Anterior cingulate cortex (tissue), 58 donors: ENCODE measurements at places on chromosomes 3 and 15.

GRCh38 chr3:15654891-15655290, 53.3 kb downstream of the BTD start:
- no peak for DNase-seq

DNA sequence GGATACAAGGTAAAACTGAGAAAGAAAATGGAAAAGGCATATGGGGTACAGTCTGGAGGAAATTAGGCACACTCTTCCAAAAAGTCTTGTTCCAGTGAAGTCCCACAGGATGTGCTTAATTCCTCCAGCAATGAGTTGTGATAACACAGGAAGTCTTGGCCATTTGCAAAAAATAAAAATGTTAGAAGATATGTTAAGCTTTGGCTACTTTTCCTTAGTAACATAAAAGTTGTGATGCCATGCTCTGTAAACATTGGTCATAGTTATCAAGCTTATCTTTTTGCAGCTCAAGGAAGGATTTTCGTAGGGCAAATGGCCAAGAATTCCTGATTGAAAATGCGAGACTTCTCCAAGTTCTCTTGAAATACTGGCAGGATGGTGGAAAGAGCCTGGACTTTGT, 26.4 kb downstream of the LNP1 start:
- DNase-seq = no peak

DNA sequence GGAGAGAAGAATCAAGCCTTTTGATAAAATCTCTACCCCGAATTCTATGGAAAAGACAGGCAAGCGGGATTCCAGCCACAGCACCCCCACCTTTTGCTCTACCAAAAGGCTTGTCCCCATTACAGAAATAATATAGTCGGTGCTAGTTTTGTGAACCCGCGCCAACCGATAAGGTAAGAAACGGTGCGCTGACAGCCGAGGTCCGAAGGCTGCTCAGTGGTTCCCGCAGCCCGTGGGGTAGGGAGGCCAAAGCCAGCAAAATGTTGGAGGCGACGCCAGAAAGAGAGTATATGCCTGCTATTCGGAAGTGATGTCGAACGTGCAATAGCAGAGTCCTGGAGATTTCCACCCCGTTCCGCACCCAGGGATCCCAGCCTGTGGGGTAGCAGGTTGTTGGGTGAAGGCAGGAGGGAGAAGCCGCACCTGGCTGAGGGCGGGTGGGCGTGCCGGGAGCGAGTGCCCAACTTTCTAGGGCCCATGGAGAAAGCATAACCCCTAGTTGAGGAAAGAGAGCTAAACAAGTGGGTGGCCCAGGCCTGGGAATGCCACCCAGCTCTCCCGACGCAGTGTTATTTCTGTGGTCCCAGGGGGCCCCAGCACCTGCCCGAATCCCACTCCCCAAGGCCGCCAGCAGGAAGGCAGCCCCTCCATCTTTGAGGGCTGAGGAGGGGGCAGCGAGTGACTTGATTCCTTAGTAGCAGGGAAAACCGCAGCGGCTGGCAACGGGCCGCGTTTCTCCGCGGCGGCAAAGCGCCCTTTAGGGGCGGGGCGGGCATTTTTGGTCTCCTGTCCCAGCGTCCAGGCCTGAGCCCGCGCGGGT, 7.9 kb upstream of the SOX2 start:
- peak; percentile 64 for DNase-seq

DNA sequence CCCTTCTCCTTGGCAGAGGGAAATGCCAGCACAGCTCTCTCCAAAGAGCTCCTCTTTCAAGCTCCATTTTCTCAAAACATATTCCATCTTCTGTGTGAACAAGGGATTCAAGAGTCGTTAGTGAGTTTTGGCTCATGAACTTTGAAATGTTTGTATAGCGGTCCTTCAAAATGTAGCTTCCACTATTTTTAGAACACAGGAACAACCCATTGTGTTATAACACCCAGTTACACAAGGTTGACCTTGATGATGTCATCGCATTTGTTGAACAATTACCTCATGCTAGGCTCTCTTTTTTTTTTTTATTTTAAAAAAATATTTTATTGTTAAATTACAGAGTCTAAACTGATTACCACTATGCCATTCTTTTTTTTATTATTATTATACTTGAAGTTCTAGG, 251.7 kb downstream of the THSD4 start:
- no peak for DNase-seq

DNA sequence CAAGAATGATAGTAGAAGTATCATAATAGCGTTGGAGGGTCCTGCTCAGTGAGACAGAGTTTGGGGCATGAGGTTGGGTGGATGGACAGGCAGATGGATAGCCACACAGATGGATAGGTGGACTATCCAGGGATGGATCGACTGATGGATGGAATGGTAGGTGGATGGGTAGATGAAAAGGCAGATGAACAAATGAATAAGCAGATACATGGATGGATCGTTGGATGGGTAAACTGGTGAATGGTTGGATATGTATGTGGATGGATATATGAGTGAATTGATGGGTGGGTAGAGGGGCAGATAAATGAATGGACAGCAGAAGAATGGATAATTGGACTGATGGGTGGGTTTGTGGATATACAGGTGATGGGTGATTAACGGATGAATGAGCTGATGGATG, 9.5 kb downstream of the CPNE9 start:
- DNase-seq = no peak

DNA sequence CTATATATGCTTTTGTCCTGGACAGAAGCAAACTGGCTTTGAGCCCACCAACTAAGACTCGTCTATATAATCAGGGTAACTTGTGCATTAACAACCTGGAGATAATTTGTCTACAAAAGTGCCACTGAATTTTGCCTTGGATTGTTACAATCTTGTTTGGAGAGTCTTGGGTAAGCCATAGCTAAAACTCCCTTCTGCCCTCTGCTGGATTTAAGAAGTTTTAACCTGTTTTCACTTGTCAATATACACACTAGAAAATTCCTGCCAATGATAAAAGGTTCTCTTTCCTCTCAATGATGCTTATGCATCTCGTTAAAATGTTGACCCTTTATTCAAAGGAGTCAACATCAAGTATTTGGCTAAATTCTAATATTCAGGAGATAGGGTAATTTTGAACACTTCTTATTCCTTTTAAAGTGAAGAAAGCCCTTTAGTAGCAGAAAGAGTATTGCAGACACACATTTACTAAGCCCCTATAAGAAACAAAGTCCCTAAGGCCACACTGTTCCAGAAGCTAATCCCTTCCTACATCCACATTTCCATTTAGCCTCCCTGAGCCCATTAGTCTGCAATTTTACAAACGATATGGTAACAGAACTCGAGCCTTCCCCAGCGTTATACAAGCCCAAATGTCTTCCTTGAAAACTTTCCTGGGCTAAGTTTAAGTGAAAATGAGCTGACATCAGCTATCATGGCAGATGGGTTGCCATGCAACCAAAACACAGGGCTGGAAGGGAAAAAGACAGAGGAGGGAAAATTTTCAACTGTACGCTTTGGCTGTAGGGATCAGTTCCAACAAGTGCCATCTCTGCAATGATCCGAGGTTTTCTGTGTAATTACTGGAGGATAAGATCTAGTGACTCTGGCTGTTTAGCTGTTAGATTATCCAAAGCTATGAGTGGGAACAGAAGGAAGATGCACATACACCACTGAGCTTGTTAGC, 75.9 kb upstream of the FGF12 start:
- peak; percentile 13 for DNase-seq

- DNase-seq = no peak
These were observed 12.3 kb upstream of the PHLDB2 start for GRCh38 chr3:111846717-111847116.

GRCh38 chr3:132009241-132009640, 25.6 kb downstream of the CPNE4 start:
- DNase-seq = no peak

- DNase-seq = no peak
These were observed 52.6 kb upstream of the TGFBR2 start for GRCh38 chr3:30553641-30554316.

DNA sequence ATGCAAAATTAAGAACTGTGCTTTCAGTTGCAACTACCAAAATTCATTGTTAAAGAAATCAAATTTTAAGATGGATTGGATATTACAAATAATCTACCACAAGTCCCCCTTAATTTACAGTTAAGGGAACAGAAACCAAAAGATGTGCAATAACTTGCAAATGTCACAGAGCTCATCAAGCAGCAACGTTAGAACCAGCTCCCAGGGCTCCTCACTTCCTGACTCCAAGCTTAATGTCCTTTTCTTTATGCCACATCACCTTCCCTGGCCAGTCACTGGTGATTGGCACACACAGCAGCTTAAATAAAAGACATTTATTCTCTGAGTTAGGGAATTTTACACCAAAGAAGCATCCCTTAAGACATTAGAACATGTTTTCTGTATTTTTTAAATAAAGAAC, 159.7 kb downstream of the RSL24D1 start:
- no peak for DNase-seq

DNA sequence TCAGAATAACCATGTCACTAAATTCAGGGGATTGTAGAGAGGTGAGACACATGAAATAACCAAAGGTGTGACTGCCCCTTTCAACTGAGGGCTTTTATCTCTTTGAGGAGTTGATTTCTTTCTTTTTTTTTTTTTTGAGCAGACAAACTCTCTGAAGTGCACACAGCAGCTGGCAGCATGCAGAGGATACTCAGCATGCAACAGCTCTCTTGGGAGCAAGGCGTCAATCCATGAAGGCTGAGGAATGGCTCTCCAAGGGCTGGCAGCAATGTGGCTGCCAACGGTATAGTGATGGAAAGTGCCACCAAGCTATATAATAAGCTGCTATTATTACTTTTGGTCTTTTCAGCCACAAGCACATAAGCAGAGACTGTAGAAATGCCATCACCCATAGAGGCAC, 226.7 kb upstream of the FEZF2 start:
- no peak for DNase-seq

- DNase-seq = no peak
These were observed 30.6 kb downstream of the PTX3 start for GRCh38 chr3:157467200-157467599.

DNA sequence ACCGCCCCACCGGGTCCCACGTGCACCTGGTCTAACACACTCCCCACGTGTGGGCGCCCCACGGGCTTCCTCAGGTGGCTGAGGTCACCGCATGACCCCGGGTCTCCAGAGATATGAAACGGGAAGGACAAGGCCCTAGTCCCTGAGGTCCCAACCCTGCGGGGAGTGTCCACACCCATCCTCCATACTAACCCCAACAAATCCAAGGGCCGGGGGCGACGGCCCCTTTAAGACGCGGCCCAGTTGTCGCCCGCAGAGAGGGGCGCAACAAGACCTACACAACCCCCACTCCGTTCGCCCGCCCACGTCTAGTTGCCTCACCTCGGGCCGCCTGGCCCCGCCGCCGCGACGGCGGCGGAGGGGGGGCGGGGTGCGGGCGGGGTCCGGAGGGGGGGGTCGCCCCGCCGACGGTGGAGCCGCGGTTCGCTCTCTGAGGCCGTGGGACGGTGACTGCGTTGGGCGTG, 396 bp downstream of the INO80 start:
- DNase-seq = peak; percentile 23

DNA sequence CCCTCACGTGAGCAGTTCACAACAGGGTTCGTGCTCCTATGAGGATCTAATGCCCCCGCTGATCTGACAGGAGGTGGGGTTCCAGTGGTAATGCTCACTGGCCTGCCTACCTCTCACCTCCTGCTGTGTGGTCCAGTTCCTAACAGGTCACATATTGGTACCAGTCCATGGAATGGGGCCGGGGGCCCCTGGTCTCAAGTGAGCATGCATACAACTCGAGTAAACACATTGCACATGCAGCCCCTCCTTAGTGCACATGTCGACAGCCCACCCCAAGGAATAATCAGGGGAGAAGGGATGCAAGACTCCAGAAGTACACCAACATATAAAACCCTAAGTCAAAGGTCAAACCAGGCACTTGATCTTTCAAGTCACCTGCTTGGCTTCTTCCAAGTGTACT, 127.0 kb downstream of the TP63 start:
- no peak for DNase-seq

DNA sequence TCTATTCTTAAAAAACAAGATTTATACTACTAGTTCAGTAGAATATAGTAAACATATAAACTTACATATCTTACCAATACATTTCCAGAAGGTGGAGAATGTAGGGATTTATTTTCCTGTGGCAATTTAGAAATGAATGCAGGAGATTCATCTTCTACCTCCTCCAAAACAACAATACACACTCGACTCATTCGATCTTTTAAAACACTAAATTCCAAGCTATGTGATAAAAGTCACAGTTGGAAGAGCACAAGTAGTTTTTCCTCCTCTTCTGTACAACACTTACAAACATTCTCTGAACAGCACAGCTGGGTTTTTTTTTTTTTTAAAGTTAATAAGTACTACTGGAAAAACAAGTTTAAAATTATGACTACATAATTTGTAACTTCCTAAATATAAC, 1.4 kb downstream of the ANKRD28 start:
- DNase-seq = no peak

GRCh38 chr3:58999774-59000160, 50.1 kb downstream of the CFAP20DC start:
- DNase-seq = no peak

- no peak for DNase-seq
These were observed 24.7 kb downstream of the KY start for GRCh38 chr3:134625885-134626741.

DNA sequence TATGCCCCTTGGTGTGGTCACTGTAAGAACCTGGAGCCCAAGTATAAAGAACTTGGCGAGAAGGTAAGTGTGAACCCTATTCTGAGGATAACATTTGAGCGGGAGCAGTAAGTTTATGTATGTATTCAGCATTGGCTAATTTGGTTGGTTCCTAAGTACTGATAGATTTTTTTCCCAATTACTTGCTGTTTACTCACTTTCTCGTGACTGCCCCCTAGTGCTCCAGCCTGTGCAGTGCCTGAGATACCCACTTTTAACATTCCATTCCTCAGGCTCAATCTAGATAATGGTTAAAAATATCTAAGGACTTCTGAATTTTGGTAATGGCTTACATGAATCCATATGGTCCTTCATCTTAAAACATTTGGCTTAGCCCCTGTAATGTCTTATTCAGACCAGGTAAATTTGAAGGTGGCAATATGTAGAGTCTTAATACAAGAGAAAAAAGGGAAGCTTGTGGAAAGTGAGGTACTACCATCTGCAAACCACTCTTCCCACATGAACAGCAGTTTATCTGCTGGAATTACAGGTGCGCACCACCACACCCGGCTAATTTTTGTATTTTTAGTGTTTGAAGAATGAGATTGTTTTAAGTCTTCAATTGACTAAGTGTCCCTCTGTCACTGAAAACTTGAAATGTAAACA, 7.1 kb downstream of the ELL3 start:
- DNase-seq = no peak

- DNase-seq = no peak
These were observed 23.7 kb downstream of the CFAP92 start for GRCh38 chr3:128969993-128970739.

GRCh38 chr3:133412183-133413132, 12.6 kb downstream of the BFSP2 start:
- no peak for DNase-seq

- DNase-seq = no peak
These were observed 55.5 kb downstream of the MYZAP start for GRCh38 chr15:57647071-57647790.

DNA sequence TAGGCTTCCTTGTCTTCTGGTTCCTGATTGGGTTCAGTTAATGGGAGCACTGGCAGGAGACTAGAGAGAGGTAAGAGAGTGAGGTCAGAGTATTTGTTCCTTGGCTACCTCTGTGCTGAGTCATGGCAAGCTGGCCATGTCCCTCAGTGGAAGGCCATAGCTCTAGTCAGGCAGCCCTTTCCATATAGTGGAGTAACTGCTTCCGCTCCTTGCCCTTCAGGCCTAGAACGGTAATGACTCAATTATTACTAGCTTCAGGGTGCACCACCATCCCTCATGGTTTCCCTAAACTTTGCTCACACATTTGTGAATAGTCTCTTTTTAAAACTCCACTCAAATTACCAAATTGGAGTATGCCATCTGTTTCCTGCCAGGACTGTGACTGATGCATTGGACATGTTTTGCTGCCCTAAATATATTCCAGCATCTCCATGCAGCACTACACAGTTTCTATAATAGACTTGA, 10.5 kb upstream of the ANO10 start:
- no peak for DNase-seq
